Stimulated activated CD4-positive, alpha-beta T cell treated with anti-CD3 and anti-CD28 coated beads, Interleukin-1b, Interleukin-23, amount 100 ng/mL, for 24 hours (primary cell): ENCODE measurements at places on chromosomes 16 and 17.

GRCh38 chr17:34758316-34758715, 178.9 kb downstream of the TMEM132E start:
- DNase-seq: no peak

DNA sequence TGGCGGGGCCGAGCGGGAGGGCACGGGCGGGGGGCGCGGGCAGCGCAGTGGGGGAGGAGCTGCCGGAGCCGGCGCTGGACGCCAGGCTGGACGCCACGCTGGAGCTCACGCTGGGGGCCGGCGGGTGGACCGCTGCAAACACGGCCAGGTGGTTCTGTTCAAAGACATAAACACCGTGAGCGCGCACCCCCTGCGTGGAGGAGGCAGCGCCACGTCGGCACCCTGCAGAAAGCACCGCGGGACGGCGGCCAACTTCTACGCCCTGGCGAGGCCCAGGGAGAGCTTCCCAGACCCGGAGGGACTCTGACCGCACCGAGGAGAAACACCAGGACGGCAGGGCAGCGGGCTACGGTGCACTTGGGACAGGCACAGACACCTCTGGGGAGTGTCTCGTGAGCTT, 29.3 kb downstream of the UNKL start:
- no peak for DNase-seq

GRCh38 chr17:17826942-17827785, 9.6 kb downstream of the SREBF1 start:
- DNase-seq: no peak

DNA sequence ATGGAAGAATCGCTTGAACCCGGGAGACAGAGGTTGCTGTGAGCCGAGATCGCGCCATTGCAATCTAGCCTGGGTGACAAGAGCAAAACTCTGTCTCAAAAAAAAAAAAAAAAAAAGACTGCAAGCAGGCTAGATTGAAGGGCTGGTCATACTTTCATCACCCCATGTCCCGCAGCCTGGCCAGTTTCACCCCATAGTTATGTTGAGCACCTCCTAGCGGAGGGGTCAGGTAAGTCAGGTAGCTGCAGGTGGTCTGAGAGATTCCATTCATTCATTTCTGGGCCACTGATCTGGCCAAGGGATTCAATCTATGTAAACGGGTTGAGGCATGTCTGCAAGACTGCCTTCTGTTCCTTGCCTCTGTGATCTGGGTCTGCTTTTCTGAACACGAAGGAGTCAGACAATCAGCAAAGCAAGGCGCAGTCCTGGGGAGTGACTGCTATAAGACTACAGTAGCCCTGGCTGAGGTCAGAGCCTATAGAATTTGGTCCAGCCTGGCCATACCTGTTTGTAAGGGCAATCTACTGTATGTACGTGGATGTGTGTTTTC, 23.6 kb upstream of the BPTF start:
- DNase-seq: no peak

- DNase-seq: no peak
These were observed 17.2 kb downstream of the NUDT7 start for GRCh38 chr16:77739559-77739892.

GRCh38 chr17:82887255-82888164, 47.7 kb upstream of the ZNF750 start:
- no peak for DNase-seq

DNA sequence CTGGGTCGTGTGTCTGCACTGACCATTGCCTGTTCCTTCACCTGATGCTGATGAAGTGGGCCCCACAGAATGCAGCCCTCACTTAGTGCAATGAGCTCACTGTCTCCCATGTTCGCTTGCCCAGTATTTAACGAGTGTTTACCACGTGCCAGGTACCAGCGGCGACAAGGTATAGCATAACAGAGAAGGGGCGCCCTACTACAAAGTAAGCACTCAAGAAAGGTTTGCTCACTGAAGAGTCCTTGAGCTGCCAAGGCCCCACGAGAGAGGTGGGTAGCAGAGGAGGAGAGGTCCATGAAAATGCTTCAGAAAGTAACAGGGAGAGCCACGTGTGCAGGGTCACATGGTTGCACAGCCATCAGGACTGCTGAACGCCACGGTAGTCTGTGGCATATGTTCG, 230.0 kb downstream of the NTN1 start:
- no peak for DNase-seq

GRCh38 chr17:80348551-80349150, 66.3 kb upstream of the ENDOV start:
- no peak for DNase-seq

DNA sequence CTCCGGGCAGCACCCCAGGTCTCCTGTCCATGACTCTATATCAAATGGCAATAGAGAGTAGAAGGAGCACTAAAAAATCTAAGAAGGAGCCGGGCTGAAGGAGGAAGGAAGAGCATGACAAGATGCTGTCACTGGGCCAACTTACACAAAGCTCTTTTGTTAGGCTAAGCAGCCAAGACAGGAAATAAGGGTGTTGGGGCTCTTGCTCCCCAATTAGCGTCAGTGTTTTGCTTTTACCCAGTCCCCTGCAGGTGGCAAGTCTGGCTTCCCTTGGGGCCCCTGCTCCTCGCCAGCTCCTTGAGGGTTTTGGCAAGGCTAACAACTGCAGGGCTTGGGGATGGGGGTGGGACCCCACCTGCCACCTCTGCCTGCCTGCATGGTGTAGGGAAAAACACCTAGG, 120.5 kb downstream of the CCT6B start:
- DNase-seq: no peak

- DNase-seq: no peak
These were observed 374.0 kb downstream of the GRIN2A start for GRCh38 chr16:9808210-9808609.

DNA sequence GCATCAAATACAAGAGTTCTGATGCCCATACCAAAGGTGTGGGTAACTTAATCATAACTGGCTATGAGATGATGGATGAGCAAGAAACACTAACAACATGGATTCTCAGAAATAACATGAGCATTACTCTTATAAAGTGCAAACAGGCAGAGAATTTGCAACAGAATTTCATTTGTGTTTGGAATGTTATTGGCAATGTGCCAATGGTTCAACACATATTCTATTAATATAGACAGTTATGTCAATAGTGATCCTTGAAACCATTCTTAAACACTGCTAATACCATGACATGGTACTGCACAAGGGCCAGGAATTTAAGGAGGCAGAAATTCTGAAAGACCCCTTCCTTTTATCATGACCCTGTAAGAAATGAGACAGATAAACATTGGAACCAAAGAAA, 217.1 kb upstream of the WSB1 start:
- no peak for DNase-seq

DNA sequence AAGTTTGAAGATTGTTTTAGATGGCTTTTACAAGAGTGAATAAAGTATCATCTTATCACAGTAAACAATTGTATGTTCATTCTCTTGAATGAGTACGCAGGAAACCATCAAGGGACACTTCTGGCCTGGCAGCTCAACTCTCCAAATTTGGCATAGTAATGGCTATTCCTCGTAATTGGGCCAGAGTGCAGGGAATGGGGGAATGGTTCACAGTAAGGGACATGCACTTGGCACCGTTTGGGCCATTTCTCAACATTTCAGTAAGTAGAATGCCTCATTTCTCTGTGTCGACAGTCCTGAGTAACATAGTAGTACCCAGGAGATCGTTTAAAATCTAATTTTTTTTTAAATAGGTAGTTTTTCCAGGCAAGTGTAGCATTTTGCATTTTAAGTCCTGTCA, 309.6 kb downstream of the KCNJ2 start:
- no peak for DNase-seq

DNA sequence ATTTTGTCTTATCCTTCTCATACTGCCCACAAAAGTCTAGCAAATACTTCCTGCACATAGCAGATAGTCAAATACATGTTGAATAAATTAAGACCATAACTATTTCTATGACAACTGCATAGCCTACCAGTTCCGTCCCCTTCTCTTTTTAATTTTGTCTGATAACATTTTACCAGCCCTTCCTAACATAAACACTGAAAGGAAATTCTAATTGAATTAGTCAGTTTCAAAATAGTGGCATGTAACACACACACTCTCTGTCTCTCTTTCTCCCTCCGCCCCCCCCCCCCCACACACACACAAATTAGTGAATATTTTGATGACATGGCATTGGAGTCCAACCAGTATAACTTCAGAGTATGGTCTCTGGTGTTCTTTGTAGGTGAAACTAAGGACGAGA, 41.8 kb downstream of the TNRC6C start:
- DNase-seq: no peak

DNA sequence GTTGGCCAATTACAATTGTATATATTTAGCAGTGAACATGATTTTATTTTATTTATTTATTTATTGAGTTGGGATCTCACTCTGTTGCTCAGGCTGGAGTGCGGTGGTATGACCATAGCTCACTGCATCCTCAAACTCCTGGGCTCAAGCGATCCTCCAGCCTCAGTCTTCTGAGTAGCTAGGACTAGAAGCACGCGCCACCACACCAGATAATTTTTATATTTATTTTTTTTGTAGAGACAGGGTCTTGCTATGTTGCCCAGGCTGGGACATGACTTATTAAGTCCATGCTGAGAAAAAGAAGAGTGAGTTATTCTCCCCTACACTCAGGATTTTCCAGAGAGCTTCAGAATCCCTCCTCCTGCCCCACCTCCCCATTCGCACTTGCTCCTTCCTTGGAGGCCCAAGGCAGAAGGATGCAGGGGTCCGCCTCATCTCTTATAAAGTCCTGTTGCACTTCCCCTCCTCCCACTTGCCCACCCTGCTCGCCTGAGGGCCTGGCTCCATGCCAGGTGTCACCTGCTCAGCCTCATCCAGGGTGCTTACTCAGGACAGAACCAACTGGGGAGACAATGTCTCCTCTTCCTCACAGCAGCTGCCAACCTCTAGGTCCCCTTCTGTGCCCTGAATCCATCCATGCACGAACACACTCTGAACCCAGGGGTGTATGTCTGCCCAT, 16.1 kb upstream of the SP2 start:
- no peak for DNase-seq

GRCh38 chr17:81803728-81804558, at the start of gene GCGR:
TSS of gene GCGR (plus strand) at chr17:81804150. CDS start at chr17:81809019, 4,869 bp downstream.
- DNase-seq: no peak

DNA sequence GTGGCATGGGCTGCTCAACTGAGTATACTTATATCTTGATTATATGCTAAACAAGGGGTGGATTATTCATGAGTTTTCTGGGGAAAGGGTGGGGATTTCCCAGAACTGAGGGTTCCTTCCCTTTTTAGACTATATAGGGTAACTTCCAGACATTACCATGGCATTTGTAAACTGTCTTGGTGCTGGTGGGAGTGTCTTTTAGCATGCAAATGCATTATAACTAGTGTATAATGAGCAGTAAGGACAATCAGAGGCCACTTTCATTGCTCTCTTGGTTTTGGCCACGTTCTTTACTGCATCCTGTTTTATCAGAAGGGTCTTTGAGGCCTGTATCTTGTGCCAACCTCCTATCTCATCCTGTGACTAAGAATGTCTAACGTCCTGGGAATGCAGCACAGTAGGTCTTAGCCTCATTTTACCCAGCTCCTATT, 12.0 kb downstream of the PRR11 start:
- DNase-seq: no peak

- no peak for DNase-seq
These were observed 3.7 kb upstream of the VAT1L start for GRCh38 chr16:77784441-77785372.

- DNase-seq: no peak
These were observed 724 bp downstream of the UBE2I start for GRCh38 chr16:1309888-1310831.

- no peak for DNase-seq
These were observed 81.8 kb upstream of the TBC1D3K start for GRCh38 chr17:37842401-37842800.

- no peak for DNase-seq
These were observed 2.2 kb downstream of the TEX2 start for GRCh38 chr17:64260886-64261285.

GRCh38 chr17:28385037-28385400, 13.5 kb downstream of the SARM1 start:
- no peak for DNase-seq

DNA sequence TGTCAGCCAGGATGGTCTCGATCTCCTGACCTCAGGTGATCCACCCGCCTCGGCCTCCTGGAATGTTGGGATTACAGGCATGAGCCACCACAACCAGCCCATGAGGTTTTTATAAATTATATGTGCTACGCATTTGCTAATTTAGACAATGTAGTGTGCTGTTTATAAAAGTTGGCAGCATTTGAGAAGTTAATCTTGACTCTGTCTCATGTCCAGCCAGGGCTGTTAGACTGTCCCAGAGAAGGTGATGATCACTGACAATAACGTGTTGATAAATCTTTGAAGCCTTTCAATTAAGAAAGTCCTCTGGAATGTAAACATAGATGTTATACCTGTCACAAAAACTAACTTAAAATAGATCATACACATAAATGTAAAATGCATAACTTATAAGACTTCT, 82.0 kb downstream of the PPM1E start:
- no peak for DNase-seq

GRCh38 chr16:66544016-66544757, 5.7 kb downstream of the TK2 start:
- DNase-seq: no peak

- no peak for DNase-seq
These were observed 4.9 kb downstream of the MLKL start for GRCh38 chr16:74695450-74696422.

DNA sequence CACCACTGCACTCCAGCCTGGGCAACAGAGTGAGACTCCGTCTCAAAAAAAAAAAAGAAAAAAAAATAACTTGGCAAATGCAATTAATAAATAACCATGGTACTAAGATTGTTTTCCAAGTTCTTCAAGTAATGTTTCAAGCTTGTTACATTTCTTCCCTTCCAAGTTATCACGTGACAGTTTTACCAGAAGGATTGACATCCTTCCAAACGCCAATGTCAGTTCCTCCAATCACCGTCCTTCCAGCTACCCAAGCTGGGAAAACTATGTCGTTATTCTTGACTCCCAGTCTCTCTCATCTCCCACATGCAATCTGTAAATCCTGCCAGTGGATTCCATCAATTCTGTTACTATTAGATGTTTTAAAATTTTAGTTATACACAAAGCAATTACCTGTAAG, 3.9 kb upstream of the PHAF1 start:
- no peak for DNase-seq

DNA sequence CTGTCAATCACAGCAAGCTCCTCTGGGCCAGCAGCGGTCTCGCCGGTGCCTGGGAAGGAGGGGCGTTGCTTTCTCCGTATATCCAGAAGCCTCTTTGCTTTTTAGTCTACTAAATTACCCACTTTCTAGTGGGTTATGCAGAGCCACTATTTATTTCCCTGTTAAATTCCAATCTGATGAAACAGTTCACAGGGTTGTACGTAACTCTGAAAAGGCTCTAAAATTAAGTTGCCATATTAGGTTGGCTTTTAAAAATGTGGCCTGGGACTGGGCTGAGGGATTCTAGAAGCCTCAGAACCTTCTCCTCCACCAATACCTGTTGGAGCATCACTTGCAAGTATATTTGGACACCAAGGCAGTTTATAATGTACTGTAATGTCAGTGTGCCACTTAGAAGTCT, 27.2 kb downstream of the MARCHF10 start:
- no peak for DNase-seq

- no peak for DNase-seq
These were observed 55.8 kb downstream of the RNF213 start for GRCh38 chr17:80316431-80316830.
